Activated naive CD4-positive, alpha-beta T cell treated with anti-CD3 and anti-CD28 coated beads for 36 hours (primary cell): ENCODE measurements at places on chromosomes 16 and 17. TPM values are rescaled to one million over a fixed set of nuclear protein-coding genes. Genes with fewer than 3 reads are reported as not detected.

CPNE7 gene
- 6.4 TPM for total RNA-seq

- no peak for DNase-seq
- no peak overlapping the region for H3K27ac ChIP-seq
- peaks cover 14% of the 10 kb centered on the region for H3K4me1 ChIP-seq
Measured at GRCh38 chr17:81966343-81967243, 5.6 kb upstream of the NOTUM start.

CCDC40 gene
- total RNA-seq: 0.32 TPM

DNA sequence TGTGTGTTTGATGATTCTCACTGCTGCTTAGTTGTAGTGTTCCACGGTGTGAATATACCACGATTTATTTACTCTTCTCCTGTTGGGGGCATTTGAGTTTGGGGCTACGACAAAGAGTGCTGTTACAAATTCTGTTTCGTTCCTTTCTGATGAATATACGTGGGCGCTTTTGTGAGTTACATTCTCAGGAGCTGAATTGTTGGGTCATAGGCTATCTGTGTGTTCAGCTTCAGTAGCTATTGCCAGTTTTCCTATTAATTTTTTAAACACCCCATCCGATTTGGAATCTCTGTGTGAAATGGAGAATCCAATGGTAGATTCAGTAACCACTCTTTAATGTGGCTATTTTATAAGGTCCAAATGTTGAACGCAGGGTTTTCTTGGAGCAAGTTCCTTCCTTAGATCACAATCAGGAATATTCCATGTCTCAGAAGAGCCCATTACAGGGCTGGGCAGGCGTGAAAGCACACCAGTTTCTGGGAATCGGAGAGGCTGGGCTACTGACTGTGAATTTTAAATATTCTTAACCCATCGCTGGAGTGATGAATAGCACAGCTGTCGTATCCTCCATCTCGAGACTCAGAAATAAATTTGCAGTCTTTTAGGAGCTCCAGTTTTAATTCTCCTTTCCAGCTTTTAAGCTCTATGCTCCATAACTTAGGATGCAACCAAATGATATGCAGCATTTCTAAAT, 115.9 kb downstream of the PITPNC1 start:
- H3K27me3 ChIP-seq: no peaks in the 10 kb centered on the region
- DNase-seq: no peak
- peaks cover 8% of the 10 kb centered on the region for H3K36me3 ChIP-seq
- H3K27ac ChIP-seq: no peak overlapping the region
- peaks cover 64% of the 10 kb centered on the region for H3K4me1 ChIP-seq

DNA sequence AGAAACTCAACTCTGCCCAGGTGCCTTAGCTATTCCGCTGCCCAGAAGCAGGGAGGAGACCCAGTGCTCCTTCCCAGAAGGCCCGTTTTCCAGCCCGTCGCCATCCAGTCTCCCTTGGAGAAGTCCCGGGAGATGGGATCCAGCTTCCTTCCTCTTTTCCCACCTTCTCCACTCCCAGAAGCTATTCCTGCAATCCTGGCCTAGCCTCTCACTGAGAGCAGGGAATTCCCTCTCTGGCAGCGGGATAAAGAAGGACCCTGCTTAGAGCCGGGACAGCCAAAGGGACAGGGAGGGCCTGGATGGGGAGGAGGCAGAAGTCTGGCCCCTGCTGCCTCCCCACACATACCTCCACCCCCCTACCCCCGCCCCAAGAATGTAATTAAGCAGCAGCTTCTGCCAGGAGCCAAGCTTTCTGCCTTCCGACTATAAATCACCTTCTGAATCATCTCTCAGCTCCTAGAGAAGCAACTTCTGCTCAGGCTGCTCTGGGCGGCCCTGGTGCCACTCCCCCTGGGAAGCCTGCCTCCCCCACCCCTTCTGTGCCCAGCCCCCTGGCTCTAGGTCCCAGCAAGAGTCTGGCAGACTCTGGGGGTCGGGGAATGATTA, 6.4 kb downstream of the WNT3 start:
- no peak overlapping the region for H3K27ac ChIP-seq

GRCh38 chr17:29383686-29384085, 6.5 kb upstream of the TAOK1 start:
- no peak overlapping the region for H3K27ac ChIP-seq
- peaks cover 2% of the 10 kb centered on the region for H3K4me1 ChIP-seq
- no peaks in the 10 kb centered on the region for H3K36me3 ChIP-seq
- H3K4me3 ChIP-seq: no peak overlapping the region
- no peak for DNase-seq

DNA sequence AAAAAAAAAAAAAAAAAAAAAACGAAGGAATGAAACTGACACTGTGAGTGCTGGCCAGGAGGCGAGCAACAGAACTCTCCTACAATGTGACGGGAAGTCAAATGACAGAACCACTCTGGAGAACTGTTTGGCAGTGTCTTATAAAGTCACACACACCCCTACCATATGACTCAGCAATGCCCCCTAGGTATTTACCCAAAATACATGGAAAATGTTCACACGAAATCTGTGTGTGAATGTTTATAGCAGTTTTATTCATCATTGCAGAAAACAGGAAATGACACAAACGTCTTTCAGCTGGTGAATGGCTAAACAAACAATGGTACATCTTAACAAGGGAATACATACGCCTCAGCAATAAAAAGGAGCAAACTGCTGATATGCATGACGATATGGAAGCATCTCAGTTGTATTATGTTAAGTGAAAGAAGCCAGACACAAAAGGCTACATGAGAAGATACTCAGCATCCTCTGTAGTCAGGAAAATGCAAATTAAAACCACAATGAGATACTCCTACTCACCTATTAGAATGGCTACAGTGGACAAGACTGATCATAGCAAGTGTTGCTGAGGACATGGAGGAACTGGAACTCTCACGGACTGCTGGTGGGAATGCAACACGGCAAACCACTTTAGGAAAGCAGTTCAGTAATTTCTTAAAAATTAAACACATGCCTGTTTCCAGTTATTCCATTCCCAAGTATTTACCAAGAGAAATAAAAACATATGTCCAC, 74.7 kb downstream of the TBC1D16 start:
- no peak overlapping the region for H3K27ac ChIP-seq
- no peaks in the 10 kb centered on the region for H3K36me3 ChIP-seq
- no peaks in the 10 kb centered on the region for H3K4me1 ChIP-seq

DNA sequence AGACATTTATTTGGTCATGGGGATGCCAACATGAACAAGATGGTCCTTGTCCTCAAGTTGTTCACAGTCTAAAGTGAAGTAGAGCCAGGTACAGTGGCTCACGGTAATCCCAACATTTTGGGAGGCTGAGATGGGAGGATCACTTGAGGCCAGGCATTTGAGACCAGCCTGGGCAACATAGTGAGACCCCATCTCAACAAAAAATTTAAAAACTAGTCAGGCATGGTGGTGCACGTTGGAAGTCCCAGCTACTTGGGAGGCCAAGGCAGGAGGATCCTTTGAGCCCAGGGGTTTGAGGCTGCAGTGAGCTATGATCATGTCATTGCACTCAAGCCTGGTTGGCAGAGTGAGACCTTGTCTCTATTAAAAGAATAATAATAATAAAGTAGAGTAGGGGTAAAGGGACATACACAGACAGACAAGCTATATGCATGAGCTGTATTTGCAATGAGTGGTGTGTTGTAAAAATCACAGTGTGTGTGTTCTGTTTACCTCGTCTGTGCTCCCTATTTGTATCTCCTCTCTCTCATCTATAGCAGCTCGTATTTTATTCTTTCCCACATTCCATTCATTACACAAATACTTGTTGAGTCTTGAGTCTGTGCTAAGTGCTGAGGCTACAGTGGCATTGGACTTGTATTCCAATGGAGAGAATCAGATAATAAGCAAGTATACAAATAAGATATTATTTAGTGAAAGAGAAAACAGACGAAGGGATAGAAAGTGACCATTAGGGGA, 73.9 kb upstream of the DHX40 start:
- no peak for DNase-seq
- H3K27ac ChIP-seq: no peak overlapping the region
- H3K36me3 ChIP-seq: no peaks in the 10 kb centered on the region
- no peaks in the 10 kb centered on the region for H3K4me1 ChIP-seq
- H3K4me3 ChIP-seq: no peak overlapping the region

DNA sequence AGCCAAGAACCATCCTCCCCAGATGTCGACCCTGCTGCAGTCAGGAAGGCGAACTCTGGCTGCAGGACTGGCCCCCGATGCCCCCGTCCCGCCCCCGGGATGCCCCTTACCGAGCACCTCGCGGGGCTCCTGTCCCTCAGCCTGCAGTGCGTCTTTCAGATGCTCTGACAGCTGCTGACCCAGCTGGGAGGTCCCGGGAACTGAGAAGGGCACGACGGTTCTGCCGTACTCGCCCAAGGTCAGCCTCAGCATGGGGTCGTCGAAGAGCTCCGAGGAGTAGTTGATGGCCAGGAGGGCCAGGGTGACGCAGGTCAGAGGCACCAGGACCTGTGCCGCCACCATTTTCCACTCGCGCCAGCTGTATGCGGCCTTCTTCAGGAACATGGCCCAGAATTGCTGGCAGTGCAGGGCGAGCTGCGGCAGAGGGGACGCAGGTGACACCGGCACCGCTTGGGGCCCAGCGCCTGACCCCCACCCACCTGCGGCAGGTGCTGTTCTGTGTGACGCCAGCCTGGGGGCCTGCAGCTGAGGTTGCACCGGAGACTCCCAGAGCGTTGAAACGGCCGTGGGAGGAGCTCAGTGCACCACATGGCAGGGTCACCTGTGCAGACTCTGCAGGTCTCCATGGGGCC, 20.1 kb upstream of the RNPS1 start:
- no peaks in the 10 kb centered on the region for H3K36me3 ChIP-seq
- H3K4me3 ChIP-seq: no peak overlapping the region
- H3K27me3 ChIP-seq: no peaks in the 10 kb centered on the region
- no peak for DNase-seq
- H3K27ac ChIP-seq: no peak overlapping the region

DNA sequence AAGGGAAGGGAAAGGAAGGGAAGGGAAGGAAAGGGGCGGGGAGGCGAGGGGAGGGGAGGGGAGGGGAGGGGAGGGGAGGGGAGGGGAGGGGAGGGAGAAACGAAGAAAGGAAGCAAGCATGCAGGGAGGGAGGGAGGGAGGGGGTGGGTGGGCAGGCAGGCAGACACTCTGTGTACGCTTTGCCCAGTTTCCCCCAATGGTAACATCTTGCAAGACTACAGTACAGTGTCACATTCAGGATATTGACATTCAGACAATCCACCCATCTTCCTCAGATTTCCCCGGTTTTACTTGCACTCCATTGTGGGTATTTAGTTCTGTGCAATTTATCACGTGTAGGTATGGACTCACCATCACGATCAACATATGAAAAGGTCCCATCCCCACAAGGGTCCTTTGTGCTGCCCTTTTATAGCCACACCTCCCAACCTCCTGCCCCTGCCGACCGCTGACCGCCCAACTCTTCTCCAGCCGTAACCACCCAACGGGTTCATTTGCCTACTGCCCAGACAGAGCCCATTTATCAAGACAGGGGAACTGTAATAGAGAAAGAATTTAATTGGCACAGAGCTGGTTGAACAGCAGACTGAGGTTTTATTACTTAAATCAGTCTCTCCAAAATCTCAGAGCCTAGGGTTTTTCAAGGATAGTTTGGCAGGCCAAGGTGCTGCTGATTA, 91.4 kb upstream of the FA2H start:
- no peak for DNase-seq
- H3K27me3 ChIP-seq: no peaks in the 10 kb centered on the region
- H3K4me3 ChIP-seq: no peak overlapping the region
- no peak overlapping the region for H3K27ac ChIP-seq

- H3K27me3 ChIP-seq: peaks cover 53% of the 10 kb centered on the region
- peak overlapping the region; percentile 51 for H3K4me3 ChIP-seq
- DNase-seq: no peak
- no peaks in the 10 kb centered on the region for H3K36me3 ChIP-seq
- H3K4me1 ChIP-seq: peaks cover 23% of the 10 kb centered on the region
Measured at GRCh38 chr17:81399481-81400153, 4.4 kb downstream of the BAHCC1 start.

SCARF1 gene
- 0.43 TPM for total RNA-seq

DNA sequence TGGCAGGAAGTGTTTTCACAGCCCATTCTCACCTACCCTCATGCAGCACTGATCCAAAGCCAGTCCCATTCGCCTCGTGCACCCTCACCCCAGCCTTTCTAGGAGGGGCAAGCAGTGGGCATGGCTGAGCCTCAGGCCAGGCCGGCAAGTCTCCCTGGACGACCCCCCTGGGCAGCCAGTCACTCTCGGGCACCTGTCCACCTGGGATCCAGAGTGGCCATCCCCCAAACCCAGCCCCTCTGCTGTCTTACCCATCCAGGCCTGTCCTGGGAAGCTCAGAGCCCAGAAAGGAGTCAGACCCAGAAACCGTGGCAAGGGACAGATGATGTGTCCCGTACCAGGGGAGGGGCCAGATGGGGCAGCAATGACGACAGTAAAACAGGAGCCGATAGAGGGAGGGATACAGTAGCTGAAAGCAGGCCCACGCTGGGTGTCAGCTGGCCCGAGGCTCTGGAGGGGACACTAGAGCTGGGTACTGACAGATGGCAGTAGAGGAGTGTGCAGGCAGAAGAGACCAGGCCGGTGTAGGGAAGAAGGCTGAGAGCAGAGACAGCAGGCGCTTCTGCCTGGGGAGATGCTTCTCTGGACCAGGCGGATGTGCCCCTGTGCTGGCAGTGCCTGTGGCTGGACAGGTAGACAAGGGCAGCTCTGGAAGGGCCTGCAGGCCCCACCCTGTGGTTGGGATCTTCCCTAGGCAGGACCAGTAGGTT, 5.8 kb downstream of the CMTM3 start:
- peaks cover 16% of the 10 kb centered on the region for H3K36me3 ChIP-seq
- H3K27ac ChIP-seq: no peak overlapping the region
- H3K4me1 ChIP-seq: peaks cover 27% of the 10 kb centered on the region

KRT27 gene
- total RNA-seq: not detected

DNA sequence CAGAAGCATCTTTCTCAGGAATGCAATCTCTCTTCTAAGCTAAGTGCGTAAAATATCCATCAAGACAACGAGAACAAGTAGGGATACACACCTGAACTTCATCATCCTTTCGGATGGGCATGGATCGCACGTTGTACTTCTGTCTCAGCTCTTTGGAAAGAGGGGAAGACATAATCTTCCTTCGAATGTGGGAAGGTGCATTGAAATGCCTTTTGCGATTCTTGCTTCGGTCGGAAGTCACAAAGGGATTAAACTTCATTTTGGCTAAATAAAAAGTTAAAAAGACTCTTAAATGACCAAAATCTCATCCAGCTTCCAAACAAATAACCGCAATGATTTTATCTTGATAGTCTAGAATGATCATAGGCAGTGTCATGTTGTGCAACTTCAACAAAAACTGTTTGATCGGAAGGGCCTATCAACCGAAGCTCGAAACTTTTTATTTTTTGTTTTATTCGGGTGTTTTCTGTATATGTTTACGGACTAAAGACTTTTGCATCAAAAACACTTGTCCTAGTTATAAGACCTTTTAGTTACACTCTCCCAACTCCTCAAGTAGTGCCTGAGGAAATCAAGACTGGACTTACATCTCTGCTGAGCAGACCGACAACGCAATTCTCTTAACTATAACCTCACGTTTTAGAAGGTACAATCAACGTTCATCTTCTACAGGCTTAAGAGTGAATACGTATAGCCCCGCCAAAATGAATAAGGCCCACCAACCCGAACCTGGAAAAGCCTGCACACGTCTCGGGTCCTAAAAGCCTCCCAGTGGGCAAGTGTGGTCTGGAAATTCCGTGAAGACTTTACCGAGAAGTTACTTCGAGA, 727 bp downstream of the RPL26 start:
- peak overlapping the region; percentile 99 for H3K4me3 ChIP-seq
- H3K27me3 ChIP-seq: no peaks in the 10 kb centered on the region
- H3K4me1 ChIP-seq: peaks cover 63% of the 10 kb centered on the region
- peak overlapping the region; percentile 98 for H3K27ac ChIP-seq
- no peak for DNase-seq
